Mucosa of descending colon (tissue), 3 donors: ENCODE measurements at places on chromosomes 1 and 21.

GRCh38 chr21:44901391-44902074 lies 19.2 kb downstream of the ITGB2 start:
- DNase-seq, result no peak

DNA sequence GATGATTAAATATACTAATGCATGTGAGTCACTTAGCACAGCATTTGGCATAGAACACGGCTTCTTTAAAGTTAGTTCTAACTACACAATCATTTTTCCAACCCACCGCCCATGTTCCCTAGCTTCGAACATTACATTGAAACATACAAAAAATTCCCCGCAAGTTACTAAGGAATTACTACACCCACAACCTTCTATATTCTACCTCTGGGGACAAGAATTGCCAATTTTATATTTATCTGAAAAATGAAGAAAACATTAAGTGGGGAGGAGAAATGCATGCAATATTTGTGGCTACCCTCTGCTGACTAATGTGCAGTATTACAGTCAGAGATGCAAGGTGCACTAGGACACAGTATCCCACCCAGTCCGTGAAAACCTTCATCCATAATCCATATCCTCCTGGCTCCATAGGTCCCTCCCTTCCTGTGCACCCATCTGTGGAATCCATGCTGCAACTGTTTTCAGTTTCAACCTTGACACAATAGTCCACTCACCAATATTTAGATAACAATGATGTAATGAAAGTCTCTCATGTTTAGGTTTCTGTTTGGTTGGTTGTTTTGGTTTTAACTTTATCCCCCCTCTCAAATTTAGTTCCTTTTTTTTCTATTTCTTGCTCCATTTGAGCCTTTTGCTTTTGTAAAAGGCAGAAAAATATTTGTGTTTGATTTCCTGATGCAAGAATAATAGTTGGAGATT lies 31.6 kb downstream of the RGS5 start:
- no peak for DNase-seq

DNA sequence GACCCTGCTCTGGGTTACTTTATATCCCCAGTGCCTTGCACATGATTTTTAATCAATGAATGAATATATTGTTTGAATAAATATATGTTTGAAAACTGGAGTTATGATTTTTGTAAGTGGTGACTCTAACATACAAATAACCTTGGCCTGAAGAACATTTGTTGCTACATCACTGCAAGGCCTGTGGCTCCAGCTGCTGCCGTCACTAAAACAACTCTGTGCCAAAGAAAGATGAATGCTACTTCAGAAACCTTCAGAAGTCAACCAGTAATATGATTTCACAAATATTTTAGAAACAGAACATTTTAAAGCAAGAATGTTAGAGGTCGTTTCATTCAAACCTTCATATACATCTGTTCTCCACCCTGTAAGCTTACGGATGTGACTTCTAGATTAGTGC lies 60.6 kb upstream of the SEC16B start:
- no peak for DNase-seq

DNA sequence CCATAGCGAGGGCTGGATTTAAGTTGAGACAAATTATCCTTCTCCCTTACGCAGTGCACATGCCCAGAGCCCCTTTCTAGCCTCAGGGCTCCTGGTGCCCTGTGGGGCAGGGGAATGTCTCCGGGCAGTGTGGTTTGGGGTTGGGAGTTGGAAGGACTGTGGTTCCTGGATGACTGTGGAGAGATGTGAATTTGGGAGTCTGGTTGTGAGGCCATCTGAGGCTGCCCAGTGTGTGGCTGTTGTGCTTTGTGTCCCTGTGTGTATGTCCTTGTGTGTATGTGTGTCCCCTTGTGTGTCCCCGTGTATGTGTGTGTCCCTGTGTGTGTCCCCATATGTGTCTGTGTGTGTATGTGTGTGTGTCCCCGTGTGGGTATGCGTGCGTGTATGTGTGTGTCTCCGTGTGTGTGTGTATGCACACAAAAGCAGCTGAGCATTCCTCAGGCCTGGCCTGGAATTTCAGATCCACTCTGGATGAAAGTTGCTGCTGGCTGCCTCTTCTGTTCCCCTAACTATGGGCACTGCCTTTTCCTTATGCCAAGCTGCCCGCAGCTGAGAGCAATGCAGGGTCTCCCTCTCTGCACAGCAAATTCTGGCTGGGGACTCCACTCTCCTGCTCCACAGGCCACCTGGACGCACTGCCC lies 65.4 kb downstream of the UBIAD1 start:
- DNase-seq, result no peak

GRCh38 chr1:92192246-92192645 lies 25.5 kb upstream of the C1orf146 start:
- DNase-seq, result no peak

DNA sequence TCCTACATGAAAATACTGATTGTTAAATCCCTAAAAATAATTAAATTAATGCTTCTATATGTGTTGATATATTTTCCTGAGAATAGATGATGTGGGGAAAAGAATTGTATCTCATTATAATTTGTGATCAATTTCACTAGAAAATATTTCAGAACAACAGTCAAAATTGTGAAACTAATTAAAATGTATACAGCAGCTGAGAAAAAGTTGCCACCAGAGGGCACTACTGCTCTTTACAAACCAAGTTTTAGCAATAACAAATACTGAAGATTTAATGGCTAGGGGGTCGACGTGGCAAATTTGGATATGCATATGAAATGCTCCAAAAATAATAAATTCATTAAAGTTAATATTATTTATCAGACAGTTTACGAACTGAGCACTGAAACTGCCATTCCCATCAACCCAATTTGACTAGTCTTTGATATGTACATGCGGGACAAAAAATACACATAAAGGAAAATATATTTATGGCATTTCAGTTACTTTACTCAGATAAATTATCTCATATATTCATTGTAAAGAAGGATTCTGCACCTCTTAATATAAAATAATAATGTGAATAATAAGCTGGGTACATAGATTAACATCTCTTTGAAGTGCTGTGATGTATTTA lies 96.3 kb upstream of the TMPRSS15 start:
- no peak for DNase-seq

DNA sequence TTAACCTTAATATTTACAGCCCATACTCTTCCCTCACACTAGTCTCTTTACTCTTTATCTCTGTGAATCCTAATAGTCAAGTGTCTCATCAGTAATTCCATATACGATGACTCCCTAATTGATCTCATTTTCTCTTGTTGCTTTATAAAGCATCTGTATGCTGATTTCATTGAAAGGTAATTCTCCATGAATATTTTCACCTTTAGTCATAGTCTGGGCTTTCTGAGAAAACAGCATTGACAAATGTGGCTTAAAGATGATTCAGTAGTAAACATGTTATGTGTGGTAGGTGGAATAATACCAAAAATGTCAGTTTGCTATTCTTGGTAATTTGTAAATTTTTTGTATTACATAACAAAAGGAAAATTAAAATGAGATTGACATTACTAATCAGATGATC lies 1176.5 kb downstream of the NCAM2 start:
- DNase-seq, result no peak
